ENCODE measurements at places on chromosomes 2 and 18. TPM values are rescaled to one million over a fixed set of nuclear protein-coding genes. Genes with fewer than 3 reads are reported as not detected.

DNA sequence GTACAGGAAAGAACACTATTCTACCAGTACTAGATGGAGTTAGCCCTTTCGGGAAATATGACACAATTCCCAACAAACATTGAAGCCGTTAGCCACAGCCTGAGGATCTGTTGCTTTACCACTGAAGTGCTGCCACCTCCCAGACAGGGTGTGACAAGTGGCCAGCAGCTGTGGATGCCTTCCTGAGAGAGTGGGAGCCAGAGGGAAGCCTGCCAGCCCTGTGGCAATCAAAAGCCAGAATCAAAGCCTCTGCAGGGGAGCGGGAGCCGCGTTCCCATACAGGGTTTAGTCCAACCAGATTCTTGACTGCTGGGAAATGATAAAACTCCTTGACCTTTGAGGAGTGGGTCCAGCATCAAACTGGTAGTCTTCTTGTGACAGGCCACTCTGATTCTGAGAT is 38.0 kb downstream of the SLC4A1AP start:
- DNase-seq: no peak

GRCh38 chr2:34547900-34548299 is 948.8 kb upstream of the FAM98A start:
- no peak for DNase-seq

DNA sequence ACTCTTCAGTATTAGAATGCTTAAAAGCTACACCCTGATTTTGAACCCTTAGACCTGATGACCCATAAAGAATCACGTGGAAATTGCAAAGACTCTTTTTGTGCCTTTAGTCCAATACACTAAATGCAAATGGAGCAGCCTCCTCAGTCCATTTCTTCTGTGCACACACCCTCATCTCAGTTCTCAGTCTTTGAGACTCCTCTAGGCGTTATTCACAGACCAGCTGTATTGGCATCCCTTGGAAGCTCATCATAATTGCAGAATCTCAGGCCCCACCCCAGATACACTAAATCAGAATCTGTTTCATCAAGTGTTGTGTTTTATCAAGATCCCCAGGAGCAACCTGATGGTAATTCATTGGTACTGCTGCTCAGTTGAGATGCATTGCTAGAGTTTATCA is 335.0 kb upstream of the ATP5MC3 start:
- DNase-seq: no peak

DNA sequence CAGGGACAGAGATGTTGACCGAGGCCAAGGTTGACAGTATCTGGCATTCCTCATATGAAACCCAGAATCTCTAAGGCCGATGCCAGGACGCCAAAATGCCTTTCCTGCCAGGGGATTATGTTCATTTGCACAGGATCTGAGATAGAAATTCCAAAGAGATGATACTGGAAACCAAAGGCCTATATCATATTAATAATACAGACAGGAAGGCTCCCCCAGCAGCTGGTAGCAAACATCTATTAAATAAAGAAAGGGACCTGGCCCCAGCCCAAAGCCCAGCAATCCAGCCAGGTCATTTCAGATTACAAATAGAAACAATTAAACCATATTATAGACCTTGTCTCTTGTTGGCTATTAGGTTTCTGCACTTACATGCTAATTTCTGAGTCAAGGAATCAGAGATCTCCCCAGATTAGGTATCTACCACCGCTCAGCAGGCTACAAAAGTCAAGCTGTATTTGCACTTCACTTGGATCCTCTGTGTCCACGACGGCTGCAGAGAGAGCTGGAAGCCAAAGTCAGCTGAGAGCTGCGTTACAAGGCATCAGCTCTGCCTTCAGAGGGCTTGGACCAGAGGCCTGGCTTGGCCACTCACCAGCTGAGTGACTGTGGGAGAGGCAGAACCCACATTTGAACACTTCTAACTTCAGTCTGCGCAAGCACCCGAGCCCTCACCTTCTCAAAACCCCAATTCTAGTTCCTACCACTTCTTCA is 269.3 kb upstream of the SIX2 start:
- peak; percentile 34 for DNase-seq

DNA sequence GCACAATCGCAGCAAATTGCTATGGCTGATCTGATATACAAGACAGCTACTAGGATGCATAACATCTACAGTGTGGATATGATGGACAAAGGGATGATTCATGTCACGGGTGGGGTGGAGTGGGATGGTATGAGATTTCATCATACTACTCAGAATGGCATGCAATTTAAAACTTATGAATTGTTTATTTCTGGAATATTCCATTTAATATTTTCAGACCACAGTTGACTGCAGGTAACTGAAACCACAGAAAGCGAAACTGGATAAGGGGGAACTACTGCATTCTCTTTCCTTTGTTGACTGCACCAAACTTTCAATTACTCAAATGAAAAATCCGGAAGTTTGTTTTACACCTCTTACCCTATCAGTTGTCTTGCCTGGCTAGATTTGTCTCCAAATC is 94.4 kb upstream of the NEUROD1 start:
- peak; percentile 59 for DNase-seq

DNA sequence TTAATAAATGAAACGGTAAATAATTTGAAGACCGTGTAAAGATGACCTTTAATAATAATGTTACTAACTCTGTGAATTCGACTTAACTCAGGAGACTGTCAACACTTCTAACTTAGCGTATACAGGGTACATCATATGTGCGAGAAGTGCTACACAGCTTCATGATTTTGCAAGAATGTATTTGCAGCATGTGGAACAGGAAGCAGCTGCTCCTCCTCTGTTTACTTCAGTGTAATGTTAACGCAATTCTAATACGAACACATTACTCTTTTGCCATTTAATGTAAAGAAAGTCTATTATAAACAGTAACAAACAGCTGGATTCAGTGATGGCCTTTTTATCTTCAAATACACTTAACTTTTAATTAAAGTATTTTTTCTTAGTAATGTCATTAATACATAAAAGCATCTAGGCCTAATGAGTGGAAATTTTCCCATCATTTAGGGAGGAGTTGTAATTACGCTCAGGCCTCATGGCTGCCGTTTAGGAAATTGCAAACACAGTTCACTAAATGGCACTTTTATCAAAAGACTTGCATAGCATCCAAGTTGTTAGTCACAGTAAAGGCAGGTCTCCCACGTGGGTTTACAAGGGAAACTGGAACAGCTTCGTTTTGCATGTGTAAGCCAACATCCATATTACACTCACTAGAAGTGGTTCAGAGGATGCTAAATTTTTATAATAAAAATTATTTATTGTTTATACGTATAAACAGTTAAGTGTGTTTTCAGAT is 635.7 kb downstream of the FBXO15 start:
- DNase-seq: peak; percentile 87

- DNase-seq: no peak
Measured at GRCh38 chr18:13272416-13272815, 53.9 kb downstream of the LDLRAD4 start.

DNA sequence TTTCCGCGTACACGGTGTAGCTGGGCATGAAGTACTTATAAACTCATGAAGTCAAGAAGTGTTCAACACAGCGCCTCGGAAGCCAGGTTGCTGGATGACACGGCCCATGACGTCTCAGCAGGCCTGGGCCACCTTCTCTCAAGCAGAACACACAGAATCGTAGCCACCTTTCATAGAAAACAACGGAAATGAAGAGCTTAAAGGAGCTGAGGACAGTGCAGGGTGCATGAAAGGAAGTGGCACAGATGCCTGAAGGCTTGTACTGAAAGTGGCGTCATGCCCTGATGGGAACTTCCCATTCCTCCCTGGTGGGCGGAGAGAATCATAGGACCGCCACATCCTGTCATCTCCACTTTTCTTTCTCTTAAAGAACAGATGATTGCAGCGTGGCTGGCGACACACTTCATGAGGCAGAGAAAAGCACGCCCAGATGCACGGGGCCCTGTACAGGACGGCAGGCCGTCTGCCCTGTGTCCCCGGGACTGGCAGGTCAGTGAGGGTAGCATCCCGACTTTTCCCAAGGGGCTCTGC is 31.1 kb downstream of the HDAC4 start:
- DNase-seq: no peak

GRCh38 chr2:125746321-125747164 is 909.4 kb upstream of the GYPC start:
- DNase-seq: no peak

- DNase-seq: no peak
Measured at GRCh38 chr2:155498106-155498505, 799.6 kb downstream of the KCNJ3 start.

- no peak for DNase-seq
Measured at GRCh38 chr2:147686365-147686764, 158.5 kb upstream of the ACVR2A start.

DNA sequence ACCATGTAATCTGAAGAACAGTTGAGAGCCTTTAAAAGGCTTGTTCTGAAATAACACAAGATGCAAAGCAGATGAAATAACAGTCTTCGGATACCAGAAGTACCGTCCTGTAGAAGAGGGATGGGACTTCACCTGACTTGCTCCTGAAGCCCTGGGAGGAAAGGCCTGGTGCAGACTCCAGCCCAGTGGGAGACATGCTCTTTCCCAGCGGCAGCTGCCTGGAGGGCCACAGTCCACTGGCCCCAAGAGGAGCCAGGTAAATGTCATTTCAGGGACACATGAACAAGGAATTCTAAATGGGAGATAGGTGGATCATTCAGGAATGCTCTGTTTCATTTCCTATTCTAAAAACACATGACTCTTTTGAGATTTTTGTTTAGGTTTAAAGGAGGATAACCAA is 22.6 kb upstream of the CHN1 start:
- DNase-seq: no peak

DNA sequence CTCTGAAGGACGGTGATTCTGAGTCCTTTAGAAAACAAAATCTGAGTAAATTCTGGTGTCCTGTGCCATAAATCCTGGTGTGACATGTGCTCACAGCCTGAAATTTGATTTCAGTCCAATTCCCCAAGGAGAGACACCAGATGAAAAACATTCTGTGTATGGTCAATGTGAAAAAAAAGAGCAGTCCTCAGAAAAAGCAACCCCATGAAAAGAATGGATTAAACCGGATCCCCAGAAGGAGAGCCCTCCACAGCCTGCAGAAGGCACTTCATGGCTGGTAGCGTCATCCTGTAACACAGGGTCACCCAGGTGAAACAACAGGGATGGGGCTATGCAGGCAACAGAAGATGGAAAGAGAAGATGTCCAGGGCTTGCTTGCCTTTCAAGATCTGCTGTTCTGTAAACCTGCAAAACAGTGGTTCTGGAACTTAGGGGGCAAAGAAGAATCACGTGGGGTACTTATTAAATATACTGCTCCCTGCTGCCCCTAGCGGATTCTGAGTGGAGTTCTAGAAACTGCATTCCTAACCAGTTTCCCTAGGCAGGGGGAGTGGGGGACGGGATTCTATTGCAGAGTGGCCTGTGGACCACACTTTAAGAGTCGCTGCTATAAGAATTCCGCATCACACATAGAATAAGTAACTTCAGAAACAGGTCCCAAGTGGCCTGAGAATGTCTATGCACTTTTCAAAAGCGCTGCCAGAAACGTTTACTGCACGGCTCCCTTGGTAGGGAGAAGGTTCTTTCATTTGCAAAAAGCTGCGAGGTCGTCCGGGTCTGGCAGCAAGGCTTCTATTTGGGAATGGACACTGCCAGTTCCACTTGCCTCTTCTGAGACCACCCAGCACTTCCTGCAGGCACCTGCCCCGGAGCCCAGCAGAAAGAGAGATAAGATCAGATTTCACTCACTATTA is 118.9 kb upstream of the ARL5A start:
- peak; percentile 1 for DNase-seq

- DNase-seq: no peak
Measured at GRCh38 chr2:55087501-55087900, 37.2 kb upstream of the RTN4 start.

DNA sequence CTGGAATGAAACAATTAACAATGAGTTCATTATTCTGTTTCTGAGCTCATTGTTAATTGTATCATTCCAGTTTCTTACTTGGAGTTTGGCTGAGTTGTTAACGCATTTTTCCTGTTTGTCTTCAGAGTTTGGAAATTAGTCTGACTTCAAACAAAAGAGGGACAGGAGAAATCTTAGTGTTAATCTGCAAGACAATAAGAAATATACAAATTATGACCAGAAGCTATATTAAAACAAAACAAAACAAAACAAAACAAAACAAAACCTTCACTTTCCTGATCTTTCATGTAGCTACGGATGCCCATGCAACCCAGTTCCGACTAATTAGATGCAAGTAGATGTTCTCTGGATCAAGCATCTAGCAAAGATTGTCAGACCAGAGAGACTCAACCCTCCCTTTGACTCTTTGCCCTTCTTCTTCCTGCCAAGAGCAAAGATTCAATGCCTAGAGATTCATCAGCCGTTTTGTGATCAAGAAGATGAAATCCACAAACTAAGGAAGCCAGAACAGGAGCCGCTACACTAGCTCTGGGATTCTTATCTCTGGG is 686.2 kb upstream of the FSHR start:
- DNase-seq: no peak

- no peak for DNase-seq
Measured at GRCh38 chr18:47932190-47932589, 1.7 kb upstream of the SMAD2 start.

- no peak for DNase-seq
Measured at GRCh38 chr2:88764850-88765153, 73.3 kb downstream of the RPIA start.

DNA sequence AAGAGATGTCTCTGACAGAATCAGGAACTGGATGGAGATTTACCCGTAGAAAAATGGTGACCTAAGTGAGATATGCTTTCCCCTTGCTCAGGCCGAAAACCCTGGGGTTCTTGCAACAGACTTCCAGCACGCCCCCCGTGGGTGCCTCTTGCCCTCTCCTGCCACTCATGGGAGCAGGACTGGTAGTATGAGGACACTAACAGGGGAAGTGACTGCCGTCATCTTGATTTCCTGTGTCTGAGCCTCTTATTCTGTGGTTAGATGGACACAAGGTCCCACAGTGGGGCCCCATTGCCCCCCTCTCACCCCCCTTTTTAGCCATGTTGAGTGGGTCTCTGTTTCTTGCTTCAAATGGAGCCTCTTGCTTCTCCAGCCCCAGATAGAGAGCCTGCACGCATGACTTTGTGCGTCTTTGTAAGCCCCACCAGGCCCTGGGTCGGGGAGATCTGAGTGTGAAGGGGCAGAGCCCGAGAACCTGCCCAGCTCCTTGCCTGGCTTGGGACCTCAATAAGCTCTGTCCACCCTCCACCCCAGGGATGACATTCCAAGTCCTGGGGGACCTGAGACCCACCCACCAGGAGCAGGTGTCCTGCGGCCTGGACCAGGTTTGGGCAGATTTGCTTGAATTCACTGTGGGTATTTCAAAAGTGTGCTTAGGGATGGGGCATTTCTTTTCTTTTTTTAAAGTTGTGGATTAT is 12.6 kb downstream of the GNLY start:
- no peak for DNase-seq

- DNase-seq: peak; percentile 92
Measured at GRCh38 chr18:70337139-70337972, 48.5 kb downstream of the SOCS6 start.

GRCh38 chr2:176872406-176872805 is 340.2 kb upstream of the HNRNPA3 start:
- DNase-seq: no peak

The KIF1A gene
- polyA plus RNA-seq: not detected

The SH2D6 gene
- 0.32 TPM for polyA plus RNA-seq

The DUSP19 gene
- polyA plus RNA-seq: 0.46 TPM

The EFHD1 gene
- polyA plus RNA-seq: 0.36 TPM

The QPCT gene
- polyA plus RNA-seq: 1.9 TPM

The DSEL gene
- 16.8 TPM for polyA plus RNA-seq

The MYCN gene
- not detected for polyA plus RNA-seq

Data from IMR-90 (cell line).